Cerebellar cortex (tissue), 1 donor: ENCODE measurements at places on chromosomes 3 and 15.

DNA sequence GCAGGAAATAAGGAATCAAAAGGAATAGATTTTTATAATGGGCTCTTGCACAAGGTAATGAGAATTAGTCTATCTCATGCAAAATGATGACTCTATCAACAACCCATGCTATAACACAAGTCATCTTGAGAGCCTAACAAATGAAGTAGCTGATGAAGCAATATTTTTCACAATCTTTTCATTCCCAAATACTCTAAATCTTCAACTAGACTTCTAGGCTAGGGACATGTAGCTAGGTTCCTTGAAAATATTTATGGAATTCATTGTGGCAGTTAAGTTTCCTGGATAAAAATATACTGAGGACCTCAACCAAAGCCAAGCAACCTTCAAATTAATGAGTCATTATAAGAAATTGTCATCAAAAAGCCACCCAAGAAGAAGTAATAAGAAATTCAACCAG lies 55.4 kb downstream of the DCBLD2 start:
- DNase-seq, result no peak

DNA sequence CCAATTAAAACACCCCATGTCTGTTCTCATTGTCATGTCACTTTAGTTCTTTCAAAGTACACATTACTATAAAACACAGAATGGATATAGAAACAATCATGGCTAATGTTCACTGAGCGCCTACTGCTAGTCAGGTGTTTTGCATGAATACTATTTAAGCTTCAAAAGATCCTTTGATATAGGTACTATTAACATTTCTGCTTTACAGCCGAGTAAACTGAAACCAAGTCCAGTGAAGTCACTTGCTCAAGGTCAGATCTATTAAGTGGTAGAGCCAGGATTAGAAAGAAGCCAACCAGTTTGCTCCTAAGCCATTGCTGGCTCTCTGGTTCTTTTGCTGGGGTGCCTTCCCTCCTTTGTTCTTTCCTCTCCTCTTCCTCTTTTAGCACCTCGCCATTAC lies 32.4 kb upstream of the NMNAT3 start:
- no peak for DNase-seq

GRCh38 chr3:108834551-108834950 lies 12.0 kb downstream of the TRAT1 start:
- DNase-seq, result no peak

- no peak for DNase-seq
Observed at GRCh38 chr3:126033765-126034164, 50.2 kb downstream of the SLC41A3 start.

DNA sequence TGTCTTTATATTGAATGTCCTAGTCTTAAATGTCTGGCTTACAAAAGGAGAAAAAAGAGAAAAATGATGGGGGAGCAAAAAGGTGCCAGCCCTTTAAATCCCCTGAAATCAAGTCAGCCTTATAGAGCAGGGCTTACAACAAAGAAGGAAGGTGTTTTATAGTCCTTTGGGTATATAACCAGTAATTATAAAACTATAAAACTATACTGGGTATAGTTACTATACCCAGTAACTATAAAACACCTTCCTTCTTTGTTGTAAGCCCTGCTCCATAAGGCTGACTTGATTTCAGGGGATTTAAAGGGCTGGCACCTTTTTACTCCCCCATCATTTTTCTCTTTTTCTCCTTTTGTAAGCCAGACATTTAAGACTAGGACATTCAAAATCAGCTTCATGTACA lies 598.0 kb upstream of the SEMA6D start:
- DNase-seq, result no peak

DNA sequence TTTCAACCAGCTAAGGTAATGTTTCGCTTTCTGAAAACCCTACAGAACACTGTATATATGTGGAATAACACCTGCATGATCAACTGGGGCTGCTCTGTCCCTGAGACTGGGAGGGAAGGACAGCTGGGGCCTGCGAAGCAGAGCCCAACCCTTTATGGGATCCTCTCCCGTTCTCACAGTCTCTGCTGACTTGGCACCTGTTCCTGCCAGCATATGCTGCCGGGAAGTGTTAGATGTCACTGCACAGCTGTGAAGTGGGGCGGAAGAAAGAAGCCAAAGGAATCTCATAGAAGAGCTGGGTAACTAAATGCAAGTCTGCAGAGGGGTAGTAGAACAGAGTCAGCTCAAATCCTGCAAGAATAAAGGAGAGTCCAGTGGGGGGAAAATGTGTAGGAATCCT lies 29.6 kb downstream of the LRRC3B start:
- DNase-seq, result peak; percentile 95

- DNase-seq, result peak; percentile 99
Observed at GRCh38 chr3:95460274-95460673, 1354.1 kb upstream of the EPHA6 start.

- DNase-seq, result no peak
Observed at GRCh38 chr3:129739634-129740033, 133.2 kb upstream of the PLXND1 start.

- DNase-seq, result no peak
Observed at GRCh38 chr15:49154359-49154758, 1.0 kb downstream of the COPS2 start.

DNA sequence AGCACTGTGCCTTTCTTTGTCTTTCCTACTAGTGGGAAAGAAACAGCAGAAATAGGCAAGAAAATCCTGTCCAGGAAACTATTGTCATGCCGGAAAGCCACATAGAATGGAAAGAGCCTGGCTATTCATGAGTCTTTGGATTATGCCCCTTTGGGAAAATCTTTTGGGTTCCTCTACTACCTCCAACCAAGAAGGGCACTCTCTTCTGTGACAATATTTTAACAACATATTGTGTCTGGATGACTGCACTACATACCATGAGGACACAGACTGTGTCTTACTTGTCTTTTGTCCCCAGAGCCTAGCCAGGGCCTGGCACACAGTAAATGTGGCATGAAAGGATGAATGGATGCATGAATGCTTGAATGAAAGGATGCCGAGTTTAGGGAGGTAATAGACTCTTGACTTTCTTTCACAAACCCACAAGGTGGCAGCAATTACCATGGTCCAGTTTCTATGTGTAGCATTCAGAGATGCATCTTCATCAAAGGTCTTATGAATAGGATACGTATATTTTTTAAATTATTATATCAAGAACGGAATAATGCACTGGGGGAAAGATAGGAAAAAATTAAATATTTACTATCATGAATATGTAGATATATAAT lies 30.3 kb downstream of the ARL14 start:
- peak; percentile 87 for DNase-seq

DNA sequence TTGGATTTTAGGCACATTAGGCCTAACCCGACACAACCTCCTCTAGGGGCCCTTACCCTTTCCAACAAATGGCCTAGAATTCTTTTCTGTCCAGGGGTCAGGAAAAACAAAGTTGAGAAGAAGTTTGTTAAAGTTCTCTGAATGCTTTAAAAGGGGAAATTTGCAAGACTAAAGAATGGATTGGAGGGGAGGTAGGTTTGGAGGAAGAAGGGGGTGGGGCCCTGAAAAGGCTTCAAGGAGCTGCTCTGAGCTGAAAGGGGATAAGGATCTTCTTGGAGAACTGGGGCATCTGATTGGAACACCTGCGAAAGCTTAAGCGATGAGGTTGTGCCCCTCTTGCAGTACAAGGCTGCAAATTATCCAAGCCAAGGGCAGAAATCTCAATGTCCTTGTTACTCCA lies 3.9 kb upstream of the SENP2 start:
- DNase-seq, result no peak

- peak; percentile 91 for DNase-seq
Observed at GRCh38 chr3:35908366-35909232, 269.3 kb downstream of the ARPP21 start.

DNA sequence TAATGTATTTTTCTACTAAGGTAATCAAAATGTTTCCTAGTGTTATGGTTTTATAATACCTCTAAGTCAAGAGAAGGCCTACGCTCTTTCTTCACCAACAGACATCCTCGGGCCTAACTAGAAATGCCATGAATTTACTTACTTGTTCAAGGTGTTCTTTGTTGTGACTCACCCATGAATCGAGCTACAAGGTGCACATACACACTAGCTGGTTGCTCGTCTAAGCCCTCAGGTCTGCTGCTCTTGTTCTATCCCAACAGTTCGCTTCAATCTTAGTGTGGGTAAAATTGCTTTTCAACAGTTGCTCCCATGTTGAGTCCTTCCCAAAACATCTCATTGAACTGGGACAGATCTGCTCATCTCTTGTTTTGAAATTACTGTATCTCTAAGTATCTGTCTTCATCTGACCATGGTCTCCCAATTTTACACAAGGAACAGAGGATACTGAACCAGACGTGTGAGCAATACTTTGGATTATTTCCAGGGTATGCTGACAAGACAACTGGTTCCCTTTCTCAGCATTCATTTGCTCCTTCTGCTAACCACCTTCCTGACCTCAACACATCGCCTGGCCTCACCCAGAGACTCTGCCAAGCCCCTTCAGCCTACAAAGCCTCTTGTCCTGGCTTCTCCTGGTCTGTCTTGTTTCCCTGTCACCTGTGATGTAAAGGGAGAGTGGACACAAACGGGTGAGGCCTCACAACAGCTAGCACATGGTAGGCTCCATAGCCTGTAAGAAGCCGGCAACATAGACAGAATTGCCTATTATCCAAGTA lies 84.2 kb downstream of the NEDD4 start:
- no peak for DNase-seq

GRCh38 chr3:15433531-15433930 lies 6.1 kb downstream of the EAF1 start:
- DNase-seq, result no peak

GRCh38 chr3:155491696-155492095 lies 198.2 kb upstream of the STRIT1 start:
- DNase-seq, result no peak

DNA sequence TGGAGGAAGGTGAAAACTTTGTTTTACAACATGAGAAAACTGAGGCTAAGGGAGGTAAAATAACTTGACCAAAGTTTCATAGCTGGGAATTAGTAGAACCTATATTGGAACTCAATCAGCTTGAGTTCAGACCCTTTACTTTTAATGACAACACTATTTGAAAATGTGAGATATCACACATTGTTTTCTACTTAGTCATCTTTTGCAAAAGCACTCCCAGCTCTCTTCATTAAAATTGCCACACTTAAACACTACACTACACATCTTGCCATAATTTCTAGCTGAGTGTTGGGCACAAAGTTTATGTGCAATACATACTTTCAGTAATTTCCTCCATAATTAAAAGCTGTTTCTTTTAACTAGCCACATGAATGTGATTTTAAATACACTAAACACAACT lies 230.4 kb upstream of the DCBLD2 start:
- no peak for DNase-seq

- DNase-seq, result no peak
Observed at GRCh38 chr3:4821975-4822374, 157.3 kb upstream of the BHLHE40 start.

DNA sequence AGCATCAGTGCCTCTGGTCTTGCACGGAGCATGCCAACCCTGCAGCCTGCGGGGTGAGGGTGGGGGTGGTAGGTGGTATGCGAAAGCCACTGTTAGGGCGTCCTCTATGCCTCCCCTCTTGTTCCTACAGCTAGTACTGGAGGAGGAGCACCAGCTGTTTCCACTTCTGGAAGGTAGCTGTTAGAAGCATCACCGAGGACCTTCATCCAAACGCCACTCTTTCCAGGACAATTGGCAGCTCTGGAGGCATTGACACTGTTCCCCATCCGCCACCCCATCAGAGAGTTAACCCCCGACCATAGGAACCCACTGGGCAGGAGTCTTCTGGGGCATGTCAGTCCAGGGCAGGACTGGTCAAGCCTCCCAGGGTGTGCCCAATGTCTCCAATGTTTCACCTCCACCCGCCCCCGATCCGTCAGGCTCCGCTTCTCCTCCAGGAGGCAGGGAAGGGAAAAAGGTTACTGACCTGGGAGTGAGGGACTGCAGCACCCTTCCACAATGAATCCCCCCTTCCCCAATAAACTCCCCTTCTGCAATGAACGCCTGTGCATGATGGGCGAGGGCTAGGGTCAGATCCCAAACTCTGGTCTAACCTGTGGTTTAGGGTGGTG lies 487 bp downstream of the DUOX2 start:
- DNase-seq, result no peak

GRCh38 chr15:85661859-85662258 lies 132.9 kb downstream of the KLHL25 start:
- DNase-seq, result no peak

- DNase-seq, result no peak
Observed at GRCh38 chr3:55408193-55408826, 78.8 kb downstream of the WNT5A start.

DNA sequence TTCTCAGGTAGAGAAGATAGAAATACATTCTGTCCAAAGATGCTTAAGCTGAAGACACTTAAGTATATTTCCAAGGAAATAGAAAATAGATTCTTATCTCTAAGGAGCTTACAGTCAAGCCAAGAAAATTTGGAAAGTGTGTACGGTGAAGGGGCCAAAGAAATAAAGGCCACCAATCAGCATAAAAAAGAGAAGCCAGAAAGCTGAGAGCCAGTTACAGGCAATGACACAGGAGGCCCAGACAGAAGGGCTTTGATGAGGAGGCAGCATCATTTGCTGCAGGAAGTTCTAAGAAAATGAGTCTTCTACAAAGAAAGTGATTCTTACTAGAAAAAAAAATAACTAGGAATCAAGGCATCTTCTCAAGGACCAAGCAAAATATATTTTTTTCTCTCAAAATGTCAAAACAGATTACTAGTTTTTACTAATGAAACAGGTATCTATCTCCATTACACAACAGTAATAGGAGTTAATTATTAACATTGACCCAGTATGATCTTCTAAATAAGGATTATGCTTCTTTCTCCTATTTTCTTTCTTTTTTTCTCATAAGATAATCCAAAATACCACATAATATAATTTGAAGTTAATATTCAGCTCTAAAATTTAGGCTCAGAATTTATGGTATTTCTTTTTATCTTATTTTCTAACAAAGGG lies 82.1 kb upstream of the PHLDB2 start:
- DNase-seq, result no peak

DNA sequence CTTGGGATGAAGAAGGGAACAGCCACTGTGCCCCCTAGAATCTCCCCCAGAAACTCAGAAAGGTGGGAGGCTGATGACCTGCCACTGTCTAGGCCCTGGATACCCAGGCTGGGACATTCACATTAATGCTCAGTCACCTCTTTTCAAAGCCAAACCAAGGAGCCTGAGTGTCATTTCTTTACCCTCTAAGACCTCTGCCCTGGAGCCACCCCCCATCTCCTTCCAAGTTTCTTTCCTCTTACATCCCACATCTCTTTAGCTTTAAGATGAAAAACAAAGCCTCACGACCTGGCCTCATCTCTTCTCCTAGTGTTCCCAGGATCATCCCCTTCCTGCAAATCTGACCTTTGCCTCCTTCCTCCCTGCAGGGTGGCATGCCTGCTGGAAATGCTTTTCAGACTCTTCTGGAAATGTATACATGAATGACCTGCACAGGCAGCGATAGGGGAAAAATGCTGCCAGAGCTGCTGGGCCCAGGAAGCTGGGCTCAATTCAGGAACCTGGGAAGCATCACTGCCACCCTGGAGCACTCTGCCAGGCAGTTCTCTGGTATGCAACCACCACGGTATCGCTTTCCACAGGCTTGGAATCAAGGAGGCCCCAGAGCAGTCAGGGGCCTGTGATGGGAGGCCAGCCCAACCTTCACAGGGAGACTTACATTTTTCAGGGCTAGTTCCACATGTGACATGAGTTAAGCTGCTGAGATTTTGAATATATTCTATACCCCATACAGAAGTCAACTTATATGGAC lies 67.6 kb downstream of the DAPK2 start:
- DNase-seq, result peak; percentile 41

GRCh38 chr3:134362670-134363380 lies 11.4 kb downstream of the AMOTL2 start:
- no peak for DNase-seq

- DNase-seq, result peak; percentile 67
Observed at GRCh38 chr3:12143949-12144504, 14.7 kb downstream of the TIMP4 start.

GRCh38 chr3:149310796-149311534 lies 22.5 kb downstream of the TM4SF18 start:
- no peak for DNase-seq

GRCh38 chr15:51992953-51993352 lies 21.4 kb upstream of the LEO1 start:
- DNase-seq, result no peak
